ENCODE measurements at places on chromosomes 1 and 21.

GRCh38 chr1:157776971-157777391 is at the start of gene FCRL2:
FCRL2 (minus strand) TSS chr1:157777132; CDS start chr1:157777073, 59 bp downstream.
- DNase-seq, result no peak

DNA sequence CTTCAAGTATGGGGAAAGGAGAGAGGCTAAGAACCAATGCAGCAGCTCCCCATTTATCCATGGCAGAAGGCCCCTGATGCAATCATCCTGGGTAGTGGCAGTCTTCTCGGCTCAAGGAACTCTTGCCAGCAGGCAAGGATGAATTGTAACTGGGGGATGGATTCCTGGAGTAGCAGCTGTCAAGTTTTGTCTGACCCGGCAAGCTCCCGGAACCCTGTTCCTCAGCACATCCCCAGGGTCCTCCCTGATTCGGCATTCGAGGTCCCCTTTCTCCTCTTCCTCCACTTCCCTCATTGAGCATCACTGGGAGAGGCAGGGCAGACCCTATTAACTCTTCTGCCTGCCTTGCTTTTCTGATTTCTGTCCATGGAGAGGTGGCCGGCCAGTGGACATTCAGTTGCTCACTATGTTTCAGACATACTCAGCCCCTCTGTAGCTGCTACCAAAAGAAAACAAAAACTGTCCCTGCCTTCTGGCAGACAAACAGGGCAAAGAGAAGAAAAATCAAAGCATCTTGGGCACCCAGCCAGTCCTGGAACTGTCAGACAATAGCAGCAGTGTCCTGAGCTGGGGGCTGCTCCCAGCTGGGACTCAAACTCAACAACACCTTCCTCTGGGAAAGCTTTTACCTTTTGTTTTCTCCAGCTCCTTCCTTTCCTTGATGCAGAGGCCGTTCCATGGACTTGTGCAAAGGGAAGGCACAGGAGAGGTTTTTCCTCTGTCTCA is 5.6 kb upstream of the PTCH2 start:
- no peak for DNase-seq

GRCh38 chr1:29825274-29825940 is 589.1 kb downstream of the PTPRU start:
- no peak for DNase-seq

DNA sequence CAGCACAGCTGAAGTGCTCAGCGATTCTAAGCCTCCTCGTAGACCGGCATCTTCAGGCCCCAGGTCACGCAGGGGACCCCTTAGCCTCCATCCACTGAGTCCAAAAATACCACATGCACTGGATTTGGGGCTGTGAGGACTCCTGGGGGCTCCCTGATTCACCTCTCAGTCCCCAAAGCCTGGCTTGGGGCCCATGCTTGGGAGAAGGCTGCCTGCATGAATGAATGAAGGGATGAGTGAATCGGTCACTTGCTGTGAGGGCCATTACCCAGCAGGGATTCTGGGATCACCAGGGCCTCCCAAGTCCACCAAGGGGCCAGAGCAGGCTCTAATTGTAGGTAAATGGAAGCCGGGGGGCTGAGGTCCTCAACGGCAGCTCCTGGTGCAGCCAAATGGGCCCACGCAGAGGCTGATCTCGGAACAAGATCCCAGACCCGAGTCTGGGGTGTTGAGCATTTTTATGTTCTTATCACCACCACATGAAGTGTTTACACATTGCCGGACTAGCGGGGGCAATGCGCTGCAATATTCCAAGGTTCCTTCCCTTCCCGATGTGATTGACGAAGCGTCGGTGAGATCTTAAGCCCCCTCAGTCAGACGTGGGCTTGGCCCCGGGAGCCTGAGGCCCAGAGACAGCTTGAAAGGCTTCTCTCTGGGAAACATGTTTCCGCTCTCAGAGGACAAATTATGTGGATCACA is 13.6 kb upstream of the ARHGEF16 start:
- no peak for DNase-seq

DNA sequence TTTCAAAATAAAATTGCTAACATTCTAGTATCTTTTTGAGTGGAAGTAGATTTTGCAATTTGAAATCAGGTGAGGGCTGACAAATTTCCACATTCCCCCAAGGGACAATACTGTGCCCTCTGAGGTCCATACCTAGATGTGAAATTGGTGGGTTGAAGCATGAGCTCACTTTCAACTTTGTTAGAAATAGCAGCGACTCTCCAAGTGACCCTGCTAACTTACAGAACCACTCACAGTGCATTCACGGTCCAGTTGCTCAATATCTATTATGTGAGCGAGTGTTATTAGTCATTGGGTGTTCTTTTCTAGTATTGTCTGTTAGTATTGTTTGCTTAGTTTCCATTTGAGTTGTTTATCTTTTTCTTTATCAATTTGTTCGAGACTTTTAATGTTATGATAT is 53.6 kb upstream of the ASB17 start:
- no peak for DNase-seq

DNA sequence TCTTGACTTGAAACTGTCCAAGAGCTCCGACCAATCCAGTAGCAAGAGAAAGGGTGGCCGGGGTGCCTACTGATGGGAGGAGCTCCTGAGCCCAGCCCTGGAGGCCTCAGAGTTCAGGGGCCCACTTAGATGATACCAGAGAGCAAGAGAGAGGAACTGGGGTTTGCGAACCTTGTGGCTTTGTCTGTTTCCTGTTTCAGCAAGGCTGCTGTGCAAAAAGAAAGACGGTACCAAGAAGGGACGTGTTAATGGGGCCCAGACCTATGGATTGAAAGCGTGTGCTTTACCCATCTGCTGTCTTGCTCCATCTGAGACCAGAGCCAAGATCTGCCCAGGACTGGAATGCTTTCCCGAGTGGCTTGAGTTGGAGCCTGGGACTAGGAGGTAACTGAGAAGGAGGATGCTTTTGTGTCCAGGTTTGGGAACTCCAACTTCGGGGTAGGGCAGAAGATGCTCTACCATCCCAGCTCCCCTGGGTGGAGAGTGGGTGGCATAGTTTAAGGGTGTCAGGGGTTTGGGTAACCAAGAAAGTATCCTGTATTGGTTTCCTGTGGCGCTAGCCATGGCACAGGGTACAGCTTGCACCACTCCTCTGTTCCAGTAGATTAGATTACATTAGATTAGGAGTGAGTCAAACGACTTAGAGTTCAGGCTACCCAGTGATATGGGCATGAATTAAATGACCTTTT is at the start of gene TRAF3IP3:
Gene TRAF3IP3, plus strand, starts transcription at position 128 of the 689 bp plus-strand sequence. CDS start 3,987 bp downstream, outside the sequence.
- DNase-seq, result peak; percentile 85

GRCh38 chr1:15531682-15532081 is 5.0 kb downstream of the DNAJC16 start:
- no peak for DNase-seq

- DNase-seq, result no peak
Measured at GRCh38 chr1:233723387-233723786, 109.5 kb downstream of the KCNK1 start.

DNA sequence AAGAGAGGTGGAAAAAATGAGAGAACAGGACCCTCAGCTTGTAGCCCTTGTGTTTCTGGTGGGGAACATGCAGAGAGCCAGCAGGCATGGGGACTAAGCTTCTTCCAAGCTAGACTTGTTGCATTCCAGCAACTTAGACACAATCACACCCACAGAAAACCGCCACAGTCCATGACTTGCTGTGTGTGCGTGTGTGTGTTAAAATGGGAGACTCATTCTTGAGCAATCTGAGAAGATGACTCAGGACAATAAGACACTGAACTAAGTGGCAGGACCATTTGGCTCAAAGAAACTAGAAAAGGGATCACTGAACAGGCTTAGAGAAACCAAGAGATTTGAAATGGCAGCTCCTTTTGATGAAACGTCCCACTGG is 78.0 kb downstream of the HLX start:
- no peak for DNase-seq

DNA sequence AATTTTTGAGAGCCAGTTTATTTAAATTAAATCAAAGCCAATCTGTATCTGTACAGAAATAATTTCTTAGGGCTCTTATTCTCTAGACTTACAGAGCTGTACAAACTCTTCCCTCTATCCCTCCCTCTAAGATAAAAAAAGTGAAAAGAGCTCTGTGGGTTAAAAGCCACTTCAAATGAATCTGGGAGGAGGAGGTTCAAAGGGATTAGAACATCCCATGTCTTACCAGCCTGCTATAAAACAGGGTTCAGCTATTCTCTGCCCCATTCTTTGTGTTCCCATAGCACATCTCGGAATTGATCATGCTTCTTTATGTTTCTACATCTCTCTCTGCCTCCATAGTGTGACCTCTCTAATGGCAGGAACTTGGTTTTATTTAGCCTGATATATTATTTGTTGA is 19.4 kb downstream of the KIAA0319L start:
- no peak for DNase-seq

DNA sequence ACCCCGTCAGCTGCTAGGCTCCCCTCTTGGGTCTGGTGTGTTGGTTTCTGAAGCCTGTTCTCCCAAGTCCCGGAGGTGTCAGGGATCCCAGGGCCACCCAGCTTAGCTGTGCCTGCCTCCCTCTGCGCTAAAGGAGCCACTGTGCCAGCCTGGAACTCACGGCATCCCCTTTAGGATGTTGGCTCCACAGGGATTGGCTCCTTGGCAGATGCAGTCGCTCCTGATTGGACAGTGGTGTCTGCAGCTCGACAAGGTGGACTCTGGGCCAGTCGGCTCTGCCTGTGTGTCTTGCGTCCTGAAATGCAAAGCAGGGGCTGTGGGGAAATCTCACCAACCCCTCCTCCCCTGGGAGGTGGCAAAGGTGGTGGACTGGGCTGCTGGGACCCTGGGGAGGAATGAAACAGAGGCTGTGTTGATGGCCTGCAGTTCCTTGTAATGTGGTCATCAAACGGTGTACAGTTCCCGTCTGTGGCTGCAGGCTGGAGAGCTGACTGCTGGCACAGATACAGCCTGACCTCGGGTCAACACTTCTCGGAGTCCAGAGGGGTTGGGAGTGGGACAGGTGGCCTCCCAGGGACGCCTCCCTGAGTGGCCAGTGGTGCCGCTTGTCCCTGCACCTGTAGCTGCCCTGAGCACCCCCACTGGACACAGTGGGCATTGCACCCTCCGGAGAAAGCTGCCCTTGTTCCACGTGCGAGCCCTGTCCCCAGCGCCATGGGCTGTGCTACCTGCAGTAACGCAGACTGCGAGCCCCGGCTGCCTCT is 11.5 kb upstream of the KCNAB2 start:
- DNase-seq, result peak; percentile 69

DNA sequence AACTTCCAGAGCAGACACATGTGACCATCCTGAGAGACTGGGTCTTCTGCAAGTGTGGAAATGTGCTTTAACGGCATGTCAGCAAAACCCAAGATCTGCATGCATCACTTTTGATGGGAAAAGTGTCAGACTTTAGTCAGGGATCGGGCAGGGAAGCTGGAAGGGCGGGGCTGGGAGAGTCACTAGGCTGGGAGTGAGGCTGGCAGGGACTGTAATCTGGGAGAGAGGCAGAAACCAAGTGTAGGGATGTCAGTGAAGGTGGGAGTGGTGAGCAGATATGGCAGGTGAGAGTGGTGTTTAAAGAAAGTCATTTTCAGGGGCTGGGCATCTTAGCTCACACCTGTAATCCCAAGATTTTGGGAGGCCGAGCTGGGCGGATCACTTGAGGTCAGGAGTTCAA is 11.3 kb downstream of the CDA start:
- DNase-seq, result no peak

GRCh38 chr1:192604979-192605620 is 29.5 kb downstream of the RGS1 start:
- no peak for DNase-seq

DNA sequence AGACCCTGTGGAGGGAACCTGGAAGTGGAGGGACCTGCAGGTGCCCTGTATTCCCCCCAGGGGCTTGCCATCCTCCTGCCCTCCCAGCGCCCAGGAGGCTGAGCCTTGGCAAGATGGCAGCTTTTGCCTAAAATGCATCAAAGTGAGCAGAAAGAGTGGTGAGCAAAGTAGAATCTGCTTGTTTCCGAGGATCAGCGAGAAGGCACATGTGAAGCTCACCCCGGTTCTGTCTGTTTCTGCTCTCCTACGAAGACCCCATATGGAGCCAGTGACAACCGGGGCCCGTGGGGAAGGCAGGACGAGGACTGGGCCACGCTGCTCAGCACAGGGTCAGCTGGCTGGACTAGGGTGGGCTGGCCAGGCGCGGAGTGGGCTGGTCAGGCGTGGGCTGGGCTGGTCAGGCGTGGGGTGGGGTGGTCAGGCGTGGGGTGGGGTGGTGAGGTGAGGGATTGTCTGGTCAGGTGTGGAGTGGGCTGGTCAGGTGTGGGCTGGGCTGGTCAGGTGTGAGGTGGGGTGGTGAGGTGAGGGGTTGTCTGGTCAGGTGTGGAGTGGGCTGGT is 5.2 kb upstream of the FNDC10 start:
- no peak for DNase-seq

GRCh38 chr1:181057079-181057478 is 23.3 kb downstream of the MR1 start:
- no peak for DNase-seq

- DNase-seq, result no peak
Measured at GRCh38 chr1:203656796-203657747, 30.4 kb downstream of the ATP2B4 start.

GRCh38 chr1:43241413-43241836 is 28.4 kb upstream of the TMEM125 start:
- no peak for DNase-seq

DNA sequence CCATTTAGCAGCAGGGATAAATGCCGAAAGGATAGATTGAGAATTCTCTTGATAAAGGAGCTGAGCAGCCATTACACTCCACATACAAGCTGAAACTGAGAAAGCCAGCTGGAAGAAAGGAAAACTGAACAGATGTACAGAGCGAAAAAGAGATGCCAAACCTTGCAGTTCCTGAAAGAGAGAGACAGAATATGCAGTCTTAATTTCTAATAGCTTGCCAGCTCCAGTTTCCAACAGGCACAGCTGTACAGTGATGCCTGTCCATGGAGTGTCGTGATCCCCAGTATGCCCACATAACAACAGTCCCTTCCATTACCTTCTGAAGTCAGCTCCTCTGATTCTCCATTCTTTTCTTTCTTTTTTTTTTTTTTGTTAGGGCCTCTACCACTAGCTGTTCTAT is 22.7 kb downstream of the ABL2 start:
- no peak for DNase-seq

- no peak for DNase-seq
Measured at GRCh38 chr1:181456551-181456950, 26.8 kb upstream of the CACNA1E start.

- no peak for DNase-seq
Measured at GRCh38 chr1:225822655-225823403, 12.9 kb downstream of the EPHX1 start.

GRCh38 chr1:27349784-27350662 is 8.2 kb downstream of the SYTL1 start:
- no peak for DNase-seq

GRCh38 chr1:184556665-184557064 is 169.8 kb downstream of the C1orf21 start:
- no peak for DNase-seq

- DNase-seq, result no peak
Measured at GRCh38 chr1:99782397-99782796, 16.0 kb upstream of the FRRS1 start.

DNA sequence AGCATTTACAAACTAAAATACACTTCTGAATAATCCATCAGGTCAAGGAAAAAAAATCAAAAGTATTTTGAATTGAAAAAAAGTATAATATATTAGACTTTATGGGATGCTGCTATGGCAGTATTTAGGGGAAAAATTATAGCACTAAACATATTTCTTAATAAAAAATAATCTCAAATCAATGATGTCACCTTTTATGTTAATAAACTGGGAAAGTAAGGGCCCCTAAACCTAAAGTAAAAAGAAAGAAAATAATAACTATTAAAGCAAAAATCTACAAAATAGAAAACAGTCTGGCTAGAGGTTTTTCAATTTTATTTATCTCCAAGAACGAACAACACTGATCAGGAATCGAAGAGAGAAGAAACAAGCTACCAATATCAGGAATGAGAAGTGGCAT is 160.8 kb upstream of the PLXNA2 start:
- no peak for DNase-seq
